ENCODE measurements at places on chromosomes 12 and 14.

- no peak for DNase-seq
Observed at GRCh38 chr14:91238085-91238484, 6.4 kb downstream of the GPR68 start.

DNA sequence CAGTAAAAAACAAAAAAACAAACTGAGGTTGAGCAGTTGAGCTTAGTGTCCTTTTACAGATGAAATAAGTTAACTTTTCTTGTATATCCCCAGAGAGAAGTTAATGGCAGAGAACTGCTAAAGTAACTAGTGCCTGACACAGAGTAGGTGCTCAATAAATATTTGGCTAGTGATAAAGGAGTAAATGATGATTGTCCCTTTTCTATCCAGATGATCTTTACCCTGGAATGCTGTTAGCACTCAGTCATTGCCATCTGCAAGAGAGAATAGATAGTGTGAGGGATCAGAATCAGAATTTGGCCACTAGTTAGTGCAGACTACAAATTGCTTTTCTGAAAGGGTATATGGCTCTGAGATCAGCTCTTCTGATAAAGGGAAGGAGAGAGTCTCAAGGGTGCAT lies 21.6 kb downstream of the VEZT start:
- no peak for DNase-seq

DNA sequence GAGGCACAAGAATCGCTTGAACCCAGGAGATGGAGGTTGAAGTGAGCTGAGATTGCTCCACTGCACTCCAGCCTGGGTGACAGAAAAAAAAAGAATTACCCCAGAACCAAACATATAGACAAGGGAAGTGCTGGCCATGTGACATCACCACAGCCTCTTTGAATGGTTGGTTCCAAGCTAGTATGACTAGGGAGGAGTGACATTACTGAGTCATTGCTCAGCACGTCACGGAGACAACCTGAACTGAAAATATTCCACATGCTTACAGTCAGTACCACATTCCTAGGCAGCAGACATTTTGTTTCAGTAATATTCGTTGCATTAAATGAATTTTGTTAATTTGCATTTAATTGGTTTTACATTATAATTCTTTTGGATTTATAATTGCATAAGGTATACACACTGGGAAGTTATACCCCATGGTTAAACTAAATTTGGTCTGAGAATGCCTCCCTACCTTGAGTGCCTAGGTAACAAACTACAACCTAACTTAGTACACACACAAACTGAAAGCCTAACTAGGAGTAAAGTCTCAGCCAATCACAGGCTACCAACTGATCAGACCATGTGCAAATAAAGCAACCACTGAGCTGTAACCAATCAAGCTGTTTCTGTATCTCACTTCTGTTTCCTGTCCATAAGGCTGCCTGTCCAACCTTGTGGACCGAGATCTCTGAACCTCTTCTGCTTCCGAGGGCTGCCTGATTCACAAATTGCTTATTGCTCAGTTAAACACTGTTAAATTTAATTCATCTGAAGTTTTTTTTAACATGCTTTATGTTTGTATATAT lies 164.4 kb downstream of the CAND1 start:
- peak; percentile 54 for DNase-seq

DNA sequence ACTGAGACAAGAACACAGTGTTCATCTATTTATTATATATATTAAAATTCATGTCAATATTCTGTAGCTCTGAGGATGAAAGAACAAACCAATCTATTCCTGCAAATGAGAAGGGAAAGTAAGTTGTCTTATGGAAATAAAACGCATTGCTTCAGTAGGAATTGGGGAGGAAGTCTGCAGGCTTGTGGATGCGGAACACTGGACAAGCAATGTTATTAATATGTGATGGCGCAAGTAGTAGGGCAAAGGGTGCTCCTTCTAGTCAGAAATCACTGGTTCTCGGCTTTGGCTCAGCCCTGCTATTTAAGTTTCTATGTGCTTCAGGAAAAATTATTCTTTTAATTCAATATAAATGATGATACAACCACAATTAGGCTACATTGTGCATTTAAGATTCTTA lies 28.8 kb upstream of the RAP1B start:
- DNase-seq = no peak

GRCh38 chr12:41344776-41345470 lies 156.8 kb downstream of the PDZRN4 start:
- no peak for DNase-seq

GRCh38 chr14:61466249-61466904 lies 145.0 kb downstream of the PRKCH start:
- peak; percentile 99 for DNase-seq

DNA sequence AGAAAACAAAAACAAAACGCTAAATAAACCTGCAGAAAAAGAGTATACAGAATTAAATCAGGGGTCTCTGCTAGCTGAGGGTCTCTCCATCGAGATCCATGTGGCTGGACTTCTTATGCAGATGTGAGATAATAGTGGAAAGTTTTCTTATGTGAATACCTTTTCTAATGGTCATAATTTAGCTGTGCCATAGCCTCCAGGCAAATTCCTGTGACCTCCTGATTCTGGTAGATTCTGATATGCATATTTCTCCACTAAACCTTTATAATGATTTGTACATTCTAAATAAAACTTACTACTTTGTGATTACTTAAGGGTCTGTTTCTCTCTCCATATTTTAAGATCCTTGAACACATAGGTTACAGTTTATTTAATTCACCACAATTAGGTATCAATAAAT lies 1002.6 kb downstream of the GALC start:
- no peak for DNase-seq

DNA sequence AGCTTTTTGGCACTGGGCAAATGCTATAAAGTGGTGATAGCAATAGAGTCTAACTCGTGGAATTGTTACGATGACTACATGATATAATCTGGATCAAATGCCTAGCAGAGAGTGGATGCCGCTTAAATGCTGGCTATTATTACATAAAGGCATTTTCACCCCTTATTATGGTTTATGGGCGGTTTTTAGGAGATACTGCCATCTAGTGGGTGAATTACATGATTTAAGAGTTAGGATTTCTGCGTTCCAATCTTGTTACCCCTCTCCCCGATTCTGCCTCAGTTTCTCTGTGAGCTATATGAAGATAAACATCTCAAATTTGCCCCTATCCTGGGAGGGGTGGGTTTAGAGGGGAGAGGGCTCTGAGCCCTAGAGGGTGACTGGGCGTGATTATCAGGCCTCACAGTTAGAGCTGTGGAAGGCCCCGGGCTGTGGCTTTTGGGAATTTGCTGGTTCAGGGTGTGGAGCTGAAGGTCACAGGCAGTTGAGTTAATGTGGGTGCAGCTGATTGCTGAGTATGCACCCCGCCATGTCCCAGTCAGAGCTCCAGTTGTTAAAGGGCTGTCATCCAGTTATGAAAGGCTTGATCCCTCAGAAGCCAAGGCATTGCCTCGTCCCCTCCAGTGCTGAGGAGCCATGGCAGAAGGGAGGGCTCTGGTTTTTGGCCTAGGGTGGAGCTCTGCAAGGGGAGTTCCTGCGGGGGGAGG lies 14.4 kb downstream of the CLSTN3 start:
- DNase-seq = peak; percentile 42

- DNase-seq = peak; percentile 33
Observed at GRCh38 chr12:50099302-50100008, 4.4 kb upstream of the GPD1 start.

DNA sequence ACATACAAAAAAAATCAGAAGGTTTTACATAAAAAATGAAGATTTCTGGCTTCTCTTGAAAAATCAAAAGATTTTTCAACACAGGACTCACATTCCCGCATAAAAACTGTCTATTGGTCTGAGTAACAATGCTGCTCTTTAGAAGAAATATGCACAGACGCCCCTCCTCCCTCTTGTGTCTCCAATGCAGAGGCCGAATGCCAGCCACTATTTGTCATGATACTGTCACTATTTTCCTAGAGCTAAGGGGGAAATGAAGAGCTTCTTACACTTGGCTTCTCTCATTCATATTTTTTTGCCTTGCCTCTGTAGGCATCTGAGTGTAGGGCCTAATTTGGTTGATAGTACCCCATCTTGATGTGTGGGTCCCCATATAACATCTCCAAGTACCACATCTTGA lies 98.0 kb downstream of the BBS10 start:
- no peak for DNase-seq

GRCh38 chr12:94149781-94150239 lies 1.4 kb downstream of the PLXNC1 start:
- DNase-seq = peak; percentile 55

- DNase-seq = no peak
Observed at GRCh38 chr14:39038542-39038941, 64.5 kb downstream of the SEC23A start.

DNA sequence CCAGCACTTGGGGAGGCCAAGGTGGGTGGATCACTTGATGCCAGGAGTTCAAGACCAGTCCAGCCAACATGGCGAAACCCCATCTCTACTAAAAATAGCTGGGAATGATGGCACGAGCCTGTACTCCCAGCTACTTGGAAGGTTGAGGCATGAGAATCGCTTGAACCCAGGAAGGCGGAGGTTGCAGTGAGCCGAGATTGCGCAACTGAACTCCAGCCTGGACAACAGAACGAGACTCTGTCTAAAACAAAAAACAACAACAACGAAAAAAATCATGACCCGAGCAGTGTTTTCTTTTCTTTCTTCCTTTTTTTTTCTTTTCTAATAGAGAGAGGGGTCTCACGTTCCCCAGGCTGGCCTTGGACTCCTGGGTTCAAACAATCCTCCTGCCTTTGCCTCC lies 3.5 kb upstream of the CSRNP2 start:
- DNase-seq = no peak

DNA sequence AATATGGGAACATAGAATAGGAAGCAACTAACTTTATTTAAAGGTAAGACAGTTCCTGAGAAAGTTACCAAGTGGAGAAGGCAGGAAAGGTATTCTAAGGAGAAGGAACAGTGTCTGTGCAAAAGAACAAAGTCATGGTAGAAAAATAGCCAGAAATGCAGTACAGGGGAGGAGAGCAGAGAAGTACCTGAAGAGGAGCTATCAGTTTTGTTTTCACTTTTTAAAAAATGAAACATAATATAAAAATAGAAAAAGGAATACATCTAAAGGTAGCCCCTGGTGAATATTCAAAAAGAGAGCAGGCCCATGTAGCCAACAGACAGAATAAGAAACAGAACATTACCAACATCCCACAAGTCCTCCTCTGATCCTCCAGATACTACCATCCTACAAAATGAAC lies 408.7 kb downstream of the ADAMTS20 start:
- no peak for DNase-seq

DNA sequence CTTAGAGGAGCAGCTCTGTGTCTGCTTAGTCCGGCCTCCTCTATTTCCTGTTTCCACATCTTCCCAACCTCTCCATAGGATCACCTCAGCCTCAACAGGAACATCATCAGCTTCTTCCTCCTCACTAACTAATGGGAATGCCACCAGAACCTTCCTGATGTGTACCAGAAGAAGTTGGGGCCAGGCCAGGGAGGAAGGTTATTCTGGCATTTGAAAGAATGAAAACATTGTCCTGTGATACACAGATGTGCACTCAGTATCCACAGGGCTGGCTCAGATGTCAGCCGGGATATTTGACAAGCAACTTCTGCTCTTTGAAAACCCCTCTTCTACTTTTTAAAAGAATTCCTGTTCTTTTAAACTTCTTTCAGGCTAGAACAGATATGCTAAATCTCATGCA lies 63.6 kb downstream of the TMEM30B start:
- DNase-seq = no peak

GRCh38 chr14:58844544-58844943 lies 206.8 kb downstream of the DACT1 start:
- DNase-seq = no peak

GRCh38 chr12:57751432-57751787 lies 700 bp downstream of the CDK4 start:
- DNase-seq = no peak
